ENCODE measurements at places on chromosomes 7 and 10. TPM values are rescaled to one million over a fixed set of nuclear protein-coding genes. Genes with fewer than 3 reads are reported as not detected.

GET4 gene
- 36.9 TPM for total RNA-seq

GRCh38 chr7:44103566-44103922 is 601 bp upstream of the AEBP1 start:
- peaks cover 20% of the 10 kb centered on the region for H3K36me3 ChIP-seq
- H3K27ac ChIP-seq, result peak overlapping the region; percentile 84
- H3K4me1 ChIP-seq, result peaks cover 60% of the 10 kb centered on the region
- DNase-seq, result peak; percentile 69
- H3K4me3 ChIP-seq, result no peak overlapping the region
- H3K27me3 ChIP-seq, result no peaks in the 10 kb centered on the region

AGBL3 gene
- total RNA-seq, result 12.9 TPM

ANKRD30A gene
- not detected for total RNA-seq

DNA sequence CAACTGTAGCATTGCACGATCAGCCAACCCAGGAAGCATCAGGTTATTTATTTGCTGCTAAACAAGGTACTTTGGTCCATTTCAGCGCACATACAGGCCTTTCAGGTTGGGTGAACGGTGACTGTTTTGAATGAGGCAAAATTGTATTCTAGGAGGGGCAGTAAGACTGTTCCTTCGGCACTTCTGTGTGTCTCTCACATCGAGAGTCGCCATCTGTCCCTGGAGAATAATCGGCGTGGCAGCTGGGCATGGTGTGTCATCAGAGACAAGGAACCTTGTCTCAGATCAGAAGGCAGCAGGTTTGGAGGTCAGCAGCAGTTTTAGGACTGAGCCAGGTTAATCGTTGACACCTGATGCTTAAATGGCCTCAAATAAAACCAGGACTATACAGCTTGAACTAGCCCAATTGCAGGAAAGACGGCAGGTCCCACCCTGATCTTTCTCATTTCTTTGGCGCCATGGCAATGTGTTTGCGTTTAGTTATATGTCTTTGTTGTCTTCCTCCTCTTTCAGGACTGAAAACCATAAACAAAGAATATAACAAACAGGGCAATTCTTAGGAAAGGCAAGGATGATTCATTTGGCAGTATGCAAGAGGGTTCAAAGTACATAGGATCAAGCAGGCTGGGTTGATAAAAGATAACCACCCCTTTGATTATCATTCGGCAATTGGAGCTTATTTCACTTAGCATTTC is 92.0 kb upstream of the PRR15 start:
- no peak for DNase-seq
- no peak overlapping the region for H3K4me3 ChIP-seq
- no peaks in the 10 kb centered on the region for H3K36me3 ChIP-seq
- H3K27ac ChIP-seq, result no peak overlapping the region
- H3K27me3 ChIP-seq, result no peaks in the 10 kb centered on the region

GRCh38 chr10:77371848-77372799 is 265.5 kb downstream of the KCNMA1 start:
- H3K4me1 ChIP-seq, result no peaks in the 10 kb centered on the region
- H3K27ac ChIP-seq, result no peak overlapping the region

DNA sequence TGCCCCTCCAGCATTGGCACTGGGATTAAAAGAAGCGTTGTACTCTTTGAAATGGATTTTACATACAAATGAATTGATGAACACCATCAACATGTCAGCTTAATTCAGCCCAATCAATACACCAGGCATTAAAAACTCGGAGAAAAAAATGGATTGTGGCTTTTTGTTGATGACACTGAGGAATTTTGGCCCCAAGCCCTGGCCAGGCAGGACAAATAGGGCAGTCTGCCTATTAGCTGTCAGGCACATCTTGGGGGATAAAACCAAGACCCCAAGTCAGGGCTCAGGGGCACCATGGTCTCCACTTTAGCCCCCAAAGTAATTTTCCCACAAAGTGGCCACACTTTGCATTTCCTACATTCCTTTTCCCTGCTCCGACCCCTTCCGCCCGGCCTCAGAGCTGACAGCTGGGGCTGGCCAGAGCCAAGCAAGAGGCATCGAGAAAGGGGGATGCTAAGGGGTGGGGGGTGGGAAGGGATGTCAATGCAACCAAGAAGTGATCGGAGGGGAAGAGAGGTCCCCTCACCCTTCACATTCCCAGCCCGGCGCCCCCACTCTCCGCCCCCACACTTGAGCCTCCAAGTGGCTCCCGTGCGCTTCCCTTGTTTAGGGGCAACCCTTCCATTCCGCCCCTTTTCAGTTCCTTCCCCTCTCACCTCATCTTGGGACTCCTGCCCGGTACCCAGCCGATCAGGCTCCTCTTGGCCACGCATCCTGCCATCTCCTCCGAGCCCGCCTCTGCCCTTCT is 711 bp downstream of the HIP1 start:
- no peak for DNase-seq
- no peaks in the 10 kb centered on the region for H3K27me3 ChIP-seq
- H3K4me3 ChIP-seq, result peak overlapping the region; percentile 100
- H3K36me3 ChIP-seq, result no peaks in the 10 kb centered on the region
- H3K4me1 ChIP-seq, result peaks cover 52% of the 10 kb centered on the region
- H3K27ac ChIP-seq, result peak overlapping the region; percentile 92

- no peak overlapping the region for H3K27ac ChIP-seq
- no peaks in the 10 kb centered on the region for H3K27me3 ChIP-seq
- peaks cover 10% of the 10 kb centered on the region for H3K4me1 ChIP-seq
- no peak overlapping the region for H3K4me3 ChIP-seq
- peaks cover 42% of the 10 kb centered on the region for H3K36me3 ChIP-seq
Measured at GRCh38 chr10:89308736-89309135, 6.9 kb downstream of the IFIT2 start.

- no peak for DNase-seq
- peaks cover 39% of the 10 kb centered on the region for H3K27me3 ChIP-seq
- peak overlapping the region; percentile 16 for H3K27ac ChIP-seq
- H3K4me3 ChIP-seq, result peak overlapping the region; percentile 82
Measured at GRCh38 chr7:22357311-22358175, 589 bp upstream of the RAPGEF5 start.

GBX1 gene
- not detected for total RNA-seq

DNA sequence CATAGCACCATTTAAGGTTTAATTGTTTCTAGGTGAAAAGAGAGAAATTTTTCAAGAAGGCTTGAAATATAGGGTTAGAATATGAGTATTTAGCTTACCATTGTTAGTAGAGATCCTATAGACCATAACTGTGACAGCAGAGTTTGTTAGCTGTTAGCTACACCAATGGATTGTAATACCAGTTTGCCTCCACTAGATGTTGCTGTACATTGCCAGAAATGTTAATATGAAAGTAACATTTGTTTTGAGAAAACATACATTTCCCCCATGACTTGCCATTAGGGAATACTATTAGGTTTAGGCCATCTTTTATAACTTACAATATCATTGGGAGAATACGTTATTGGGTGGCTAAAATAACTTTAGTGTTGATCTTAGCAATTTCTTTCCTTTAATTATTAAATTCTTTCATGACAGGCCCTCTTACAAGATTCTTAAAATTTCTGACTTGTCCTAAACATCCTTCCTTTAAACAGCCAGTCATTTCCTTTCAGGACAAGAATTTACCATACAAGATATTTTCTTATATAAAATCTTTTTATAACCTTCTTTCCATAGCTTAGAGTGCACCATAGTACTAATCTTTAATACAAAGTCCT is 39.5 kb downstream of the ZNF117 start:
- peaks cover 12% of the 10 kb centered on the region for H3K27me3 ChIP-seq
- H3K4me1 ChIP-seq, result peaks cover 6% of the 10 kb centered on the region
- H3K4me3 ChIP-seq, result no peak overlapping the region
- no peaks in the 10 kb centered on the region for H3K36me3 ChIP-seq
- DNase-seq, result no peak

DNA sequence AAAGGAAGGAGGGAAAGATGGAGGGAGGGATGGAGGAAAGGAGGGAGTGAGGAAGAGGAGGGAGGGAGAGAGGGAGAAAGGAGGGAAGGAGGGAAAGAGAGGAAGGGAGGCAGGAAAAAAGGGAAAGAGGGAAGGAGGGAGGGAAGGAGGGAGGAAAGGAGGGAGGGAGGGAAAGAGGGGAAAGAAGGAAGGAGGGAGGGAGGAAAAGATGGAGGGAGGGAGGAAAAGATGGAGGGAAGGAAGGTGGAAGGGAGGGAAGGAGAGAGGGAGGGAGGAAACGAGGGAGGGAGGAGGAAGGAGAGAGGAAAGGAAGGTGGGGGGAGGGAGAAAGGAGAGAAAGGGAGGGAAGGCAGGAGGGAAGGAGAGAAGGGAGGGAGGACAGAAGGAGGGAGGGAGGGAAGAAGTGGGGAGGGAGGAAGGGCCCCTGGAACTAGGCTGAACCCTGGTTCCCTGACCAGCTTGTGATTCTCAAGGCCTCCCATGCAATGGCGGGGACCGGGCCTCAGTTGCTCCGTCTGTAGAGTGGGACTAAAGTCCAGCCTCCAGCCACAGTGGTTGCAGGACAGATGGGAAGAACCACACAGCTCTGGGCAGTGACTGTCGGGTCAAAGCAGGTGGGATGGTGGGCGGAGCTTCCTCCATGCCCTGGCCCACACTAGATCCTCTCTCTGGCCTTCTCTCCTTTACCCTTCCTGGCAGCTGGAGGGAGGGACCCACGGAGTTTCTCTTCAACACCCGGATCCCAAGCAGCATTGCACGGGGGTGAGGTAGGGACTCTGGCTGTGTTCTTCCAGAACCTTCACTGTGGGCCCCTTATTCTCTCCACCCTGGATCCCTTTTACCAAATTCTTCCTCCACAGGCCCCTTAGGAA is 4.3 kb upstream of the TTYH3 start:
- no peak overlapping the region for H3K27ac ChIP-seq
- peaks cover 16% of the 10 kb centered on the region for H3K4me1 ChIP-seq
- no peaks in the 10 kb centered on the region for H3K36me3 ChIP-seq
- DNase-seq, result no peak

- H3K27ac ChIP-seq, result peak overlapping the region; percentile 44
- H3K36me3 ChIP-seq, result peaks cover 42% of the 10 kb centered on the region
- no peak for DNase-seq
- H3K27me3 ChIP-seq, result no peaks in the 10 kb centered on the region
Measured at GRCh38 chr10:103181244-103181643, 11.8 kb downstream of the NT5C2 start.

- H3K27me3 ChIP-seq, result no peaks in the 10 kb centered on the region
- DNase-seq, result no peak
- H3K4me1 ChIP-seq, result peaks cover 2% of the 10 kb centered on the region
- no peak overlapping the region for H3K4me3 ChIP-seq
Measured at GRCh38 chr10:129105266-129105665, 361.8 kb upstream of the MGMT start.

DNA sequence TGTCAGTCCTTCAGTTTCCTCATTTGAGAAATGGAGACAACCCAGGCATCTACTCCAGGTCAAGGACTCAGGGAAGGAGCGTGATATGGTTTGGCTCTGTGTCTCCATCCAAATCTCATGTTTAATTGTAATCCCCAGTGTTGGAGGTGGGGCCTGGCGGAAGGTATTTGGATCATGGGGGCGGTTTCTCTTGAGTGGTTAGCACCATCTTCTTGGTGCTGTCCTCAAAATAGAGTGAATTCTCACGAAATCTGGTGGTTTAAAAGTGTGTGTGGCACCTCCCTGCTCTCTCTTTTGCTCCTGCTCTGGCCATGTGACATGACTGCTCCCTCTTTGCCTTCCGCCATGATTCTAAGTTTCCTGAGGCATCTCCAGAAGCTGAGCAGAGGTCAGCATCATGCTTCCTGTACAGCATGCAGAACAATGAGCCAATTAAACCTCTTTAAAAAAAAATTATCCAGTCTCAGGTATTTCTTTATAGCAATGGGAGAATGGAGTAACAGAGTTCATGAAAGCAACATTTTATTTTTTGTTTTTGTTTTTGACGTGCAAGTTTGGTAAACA is 30.0 kb downstream of the ARHGAP22 start:
- H3K27me3 ChIP-seq, result no peaks in the 10 kb centered on the region
- peaks cover 36% of the 10 kb centered on the region for H3K4me1 ChIP-seq
- H3K4me3 ChIP-seq, result no peak overlapping the region

- H3K27me3 ChIP-seq, result no peaks in the 10 kb centered on the region
- no peak overlapping the region for H3K27ac ChIP-seq
- H3K36me3 ChIP-seq, result peaks cover 13% of the 10 kb centered on the region
- DNase-seq, result peak; percentile 67
- H3K4me1 ChIP-seq, result no peaks in the 10 kb centered on the region
Measured at GRCh38 chr7:1975179-1975578, 257.6 kb downstream of the MAD1L1 start.

DNA sequence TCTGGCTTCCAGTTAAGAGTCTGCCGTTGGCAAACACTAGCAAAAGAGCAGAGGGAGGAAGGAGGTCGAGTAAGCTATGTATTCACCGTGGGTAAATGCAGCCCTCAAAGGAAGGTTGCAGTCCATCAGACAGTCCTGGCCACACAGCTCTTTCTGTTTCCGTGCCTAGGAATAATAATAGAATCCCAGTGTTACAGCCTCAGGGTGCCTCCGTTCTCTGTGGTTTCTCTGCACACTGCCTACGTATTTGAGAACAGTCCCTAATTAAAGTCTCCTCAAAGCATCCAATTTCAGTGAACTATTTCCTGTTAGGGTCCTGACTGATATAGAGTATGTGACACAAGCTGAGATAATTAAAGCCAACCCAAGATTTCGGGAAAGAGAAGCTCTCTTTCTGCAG is 176.7 kb downstream of the GPAM start:
- no peaks in the 10 kb centered on the region for H3K36me3 ChIP-seq
- H3K27ac ChIP-seq, result no peak overlapping the region
- no peaks in the 10 kb centered on the region for H3K4me1 ChIP-seq
- H3K4me3 ChIP-seq, result no peak overlapping the region

DNA sequence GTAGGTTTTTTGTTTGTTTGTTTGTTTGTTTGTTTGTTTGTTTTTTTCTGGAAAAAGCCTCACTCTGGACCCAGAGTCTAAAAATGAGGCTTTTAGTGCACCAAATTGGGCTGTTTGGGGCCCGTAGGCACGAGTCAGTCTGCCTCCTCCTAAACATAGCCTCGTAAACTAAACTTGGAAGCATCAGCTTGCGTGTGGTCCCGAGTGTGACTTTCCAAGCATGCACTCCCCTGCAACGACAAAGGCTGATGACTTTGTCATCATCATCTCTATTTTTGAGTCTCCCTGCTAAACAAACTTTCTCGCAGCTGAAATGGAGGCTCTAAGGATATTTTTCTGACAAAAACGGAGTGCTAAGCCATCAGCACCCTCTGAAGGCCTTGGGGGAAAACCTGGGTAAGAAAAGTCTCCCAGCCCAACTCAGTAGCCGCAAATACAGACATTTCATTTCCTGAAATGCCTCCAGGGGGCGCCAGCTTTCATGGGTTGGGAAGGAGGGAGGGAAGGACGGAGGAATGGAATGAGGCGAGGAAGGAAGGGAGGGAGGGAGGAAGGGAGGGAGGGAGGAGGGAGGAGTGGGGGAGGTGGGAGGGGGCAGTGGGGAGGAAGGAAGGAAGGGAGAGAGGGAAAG is 245.9 kb downstream of the KCNMA1 start:
- DNase-seq, result no peak
- H3K27me3 ChIP-seq, result peaks cover 13% of the 10 kb centered on the region
- H3K4me1 ChIP-seq, result peaks cover 5% of the 10 kb centered on the region
- H3K27ac ChIP-seq, result no peak overlapping the region
- no peaks in the 10 kb centered on the region for H3K36me3 ChIP-seq

SLC39A12 gene
- total RNA-seq, result not detected

DNA sequence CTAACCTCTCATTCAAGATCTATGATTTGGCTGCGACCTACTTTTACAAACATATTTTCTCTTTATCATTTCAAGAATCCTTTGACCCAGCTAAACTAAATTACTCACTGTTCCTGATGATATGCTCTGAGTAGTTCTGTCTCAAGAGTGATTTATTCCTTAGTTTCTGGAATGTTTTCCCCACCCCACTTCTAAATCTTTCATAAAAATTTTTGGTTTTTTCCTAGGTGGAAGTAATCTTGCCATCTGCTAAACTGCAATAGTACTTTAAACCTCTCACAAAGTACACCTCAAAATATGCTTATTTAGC is 170.8 kb downstream of the DNAJC1 start:
- no peak overlapping the region for H3K4me3 ChIP-seq
- H3K4me1 ChIP-seq, result no peaks in the 10 kb centered on the region
- no peak overlapping the region for H3K27ac ChIP-seq
- no peaks in the 10 kb centered on the region for H3K27me3 ChIP-seq

Measured in spleen (tissue), 13 donors.